ENCODE measurements at places on chromosomes 3 and 15.

GRCh38 chr3:16866571-16866970 is 18.2 kb upstream of the PLCL2 start:
- no peak for DNase-seq

GRCh38 chr15:52439470-52439869 is 89.2 kb downstream of the MYO5A start:
- no peak for DNase-seq

DNA sequence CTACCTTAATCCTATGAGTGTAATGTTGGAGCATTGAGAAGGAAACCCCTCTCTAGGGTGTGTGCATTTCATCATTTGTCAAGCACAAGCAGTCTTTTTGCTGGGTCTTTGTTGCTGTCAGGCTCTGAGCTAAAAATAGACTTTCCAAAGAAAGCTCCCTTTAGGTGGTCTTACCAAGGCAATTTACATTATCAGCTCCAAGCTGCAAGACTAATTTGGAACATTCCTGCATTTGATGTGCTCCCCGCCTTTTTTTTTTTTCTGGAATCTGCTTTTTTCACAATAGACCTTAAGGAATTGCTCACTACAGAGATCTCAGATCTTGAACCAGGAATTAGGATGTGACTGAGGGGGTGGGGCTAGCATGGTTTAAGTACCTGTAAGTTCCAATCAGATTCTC is 60.6 kb upstream of the STAC start:
- DNase-seq, result no peak

- no peak for DNase-seq
Observed at GRCh38 chr3:43086460-43087165, 19.3 kb downstream of the POMGNT2 start.

GRCh38 chr3:114756506-114757279 is 390.4 kb downstream of the ZBTB20 start:
- DNase-seq, result no peak
